Stimulated activated CD4-positive, alpha-beta T cell treated with anti-CD3 and anti-CD28 coated beads, TNF-alpha, amount 100 ng/mL, for 24 hours (primary cell): ENCODE measurements at places on chromosomes 7 and 10.

DNA sequence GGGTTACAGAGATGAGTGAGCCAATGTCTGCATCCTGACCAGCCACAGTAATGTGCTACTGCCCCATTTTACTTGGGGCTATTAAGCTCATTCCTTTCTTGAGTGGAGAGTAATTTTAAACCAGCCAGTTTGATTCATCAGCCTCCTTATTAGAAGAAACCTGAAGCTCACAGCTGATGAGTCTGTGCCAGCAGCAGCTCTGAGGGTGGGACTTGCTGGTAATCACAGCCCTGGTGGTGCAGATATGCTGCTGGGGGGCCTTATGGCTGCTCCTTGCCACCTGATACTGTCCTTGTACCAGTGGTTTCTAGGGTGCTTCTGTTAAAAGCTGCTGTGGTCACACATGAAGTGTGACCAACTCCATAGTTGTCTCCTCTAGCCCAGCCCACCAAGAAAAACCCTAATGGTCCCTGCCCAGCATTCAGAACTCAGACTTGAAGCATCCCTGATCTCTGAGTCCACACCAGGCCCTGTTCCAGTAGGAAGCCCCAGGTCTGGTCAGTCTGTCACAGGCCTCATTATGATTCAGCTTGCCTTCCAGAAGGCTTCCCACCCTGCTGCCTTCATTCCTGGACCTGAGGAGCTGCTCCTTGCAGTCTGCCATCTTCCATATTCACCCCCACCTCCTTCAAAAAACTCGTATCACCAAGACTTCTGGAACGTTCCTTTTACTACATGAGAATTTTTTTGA, 28.9 kb upstream of the RBM20 start:
- no peak for DNase-seq

- DNase-seq = no peak
Measured at GRCh38 chr7:100891568-100892247, 2.2 kb upstream of the UFSP1 start.

- peak; percentile 58 for DNase-seq
Measured at GRCh38 chr10:102231357-102232318, 5.5 kb downstream of the ELOVL3 start.

DNA sequence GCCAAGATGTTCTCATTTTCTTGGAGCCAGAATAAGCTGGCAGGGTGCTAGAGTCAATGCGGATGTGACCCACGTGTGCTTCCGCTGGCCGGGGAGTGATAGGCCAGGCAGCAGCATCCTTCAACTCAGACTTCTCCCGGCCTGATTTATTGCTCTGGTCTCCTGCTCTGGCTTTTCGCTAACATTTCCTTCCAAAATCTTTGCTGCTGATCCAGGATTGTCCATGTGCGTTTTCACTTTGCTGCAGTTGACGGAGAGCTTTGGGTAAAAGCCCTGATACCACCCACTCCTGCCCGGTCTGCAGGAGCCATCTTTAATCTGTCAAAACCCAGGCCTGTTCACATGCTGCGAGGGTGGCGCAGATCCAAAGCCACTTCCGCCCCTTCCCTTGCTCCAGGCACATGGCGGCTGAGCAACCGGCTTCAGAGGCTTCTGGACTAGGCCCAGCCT, 106.8 kb downstream of the CYP26A1 start:
- DNase-seq = no peak

DNA sequence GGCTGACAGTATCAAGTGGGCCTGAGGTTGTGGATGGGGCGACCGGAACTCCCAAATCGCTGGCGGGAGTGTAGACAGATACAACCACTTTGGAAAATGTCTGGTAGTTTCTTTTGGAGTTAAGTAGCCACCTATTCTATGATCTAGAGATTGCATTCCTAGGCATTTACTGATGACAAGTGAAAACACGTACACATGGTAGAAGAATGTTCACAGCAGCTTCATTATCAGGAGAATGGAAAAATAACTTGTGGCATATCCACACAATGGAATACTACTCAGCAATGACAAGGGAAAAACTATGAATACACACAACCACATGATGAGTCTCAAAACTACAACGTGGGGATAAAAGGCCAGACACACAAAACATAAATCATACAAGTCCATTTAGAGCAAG, 146.0 kb downstream of the MYOF start:
- DNase-seq = no peak

DNA sequence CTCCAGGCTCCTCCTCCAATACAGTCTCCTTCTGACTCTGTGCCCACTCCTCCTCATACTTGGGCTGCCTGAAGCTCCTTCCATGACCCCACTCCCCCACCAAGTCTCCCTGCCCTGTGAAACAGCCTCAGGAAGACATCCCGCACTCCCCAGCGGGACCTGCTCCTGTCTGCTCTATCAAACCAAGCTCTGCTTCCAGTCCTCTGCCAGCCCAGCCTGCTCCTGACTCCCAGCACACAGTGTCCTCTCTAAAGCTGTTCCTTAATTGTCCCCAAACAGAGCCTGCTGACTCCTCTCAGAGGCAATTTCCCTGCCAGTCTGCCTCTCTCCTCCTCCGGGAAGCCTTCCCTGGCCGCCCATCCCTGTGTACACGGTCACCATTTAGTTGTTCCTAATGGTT, 9.9 kb downstream of the POLL start:
- DNase-seq = no peak

DNA sequence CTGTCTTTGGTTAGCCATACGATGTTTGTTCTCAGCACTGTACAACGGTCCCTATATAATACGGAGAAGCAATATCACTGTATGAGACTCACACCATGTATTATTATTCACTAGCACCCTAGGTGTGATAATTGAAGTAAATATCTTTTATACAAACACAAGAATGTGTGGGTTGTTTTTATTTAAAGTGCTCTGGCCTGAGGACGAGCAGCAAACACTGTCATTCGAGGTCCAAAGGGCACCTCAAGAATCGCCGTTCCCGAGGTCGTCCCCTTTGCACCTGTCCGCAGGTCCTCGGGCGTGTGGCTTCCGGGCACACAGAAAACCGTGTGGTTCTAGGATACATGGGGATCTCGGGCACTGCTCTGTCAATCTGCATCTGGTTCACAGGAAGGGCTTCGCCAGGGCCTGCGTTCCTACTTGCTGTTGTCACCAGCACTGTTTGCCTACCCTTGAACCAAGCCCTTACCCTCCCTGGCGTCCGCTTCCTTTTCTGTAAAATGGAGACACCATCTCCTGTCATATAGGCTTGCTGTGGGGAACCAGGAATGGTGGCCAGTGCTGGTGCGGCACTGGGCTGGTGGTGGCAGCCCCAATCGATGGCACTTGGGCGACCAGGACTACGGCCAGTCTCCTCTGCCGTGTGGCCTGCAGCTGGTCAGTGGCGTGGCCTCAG, 28.5 kb upstream of the SH2B2 start:
- no peak for DNase-seq

DNA sequence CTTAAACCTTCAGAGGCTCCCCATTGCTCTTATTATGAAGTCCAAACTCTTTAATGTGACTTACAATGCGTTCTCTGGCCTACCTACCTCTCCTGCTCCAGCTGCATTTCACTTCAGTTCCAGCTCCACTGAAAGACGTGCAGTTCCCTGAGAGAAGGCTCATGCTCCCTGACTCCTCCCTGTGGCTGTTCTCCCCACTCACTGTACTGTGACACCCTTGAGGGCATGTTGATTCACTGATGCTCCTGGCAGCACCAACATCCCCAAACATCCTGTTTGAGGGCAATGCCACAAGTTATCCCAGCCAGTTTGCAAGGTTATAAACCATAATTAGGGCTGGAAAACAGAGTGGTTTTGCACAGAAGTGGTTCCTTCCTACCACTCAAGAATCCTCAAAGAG, 111.2 kb downstream of the LSM5 start:
- no peak for DNase-seq

DNA sequence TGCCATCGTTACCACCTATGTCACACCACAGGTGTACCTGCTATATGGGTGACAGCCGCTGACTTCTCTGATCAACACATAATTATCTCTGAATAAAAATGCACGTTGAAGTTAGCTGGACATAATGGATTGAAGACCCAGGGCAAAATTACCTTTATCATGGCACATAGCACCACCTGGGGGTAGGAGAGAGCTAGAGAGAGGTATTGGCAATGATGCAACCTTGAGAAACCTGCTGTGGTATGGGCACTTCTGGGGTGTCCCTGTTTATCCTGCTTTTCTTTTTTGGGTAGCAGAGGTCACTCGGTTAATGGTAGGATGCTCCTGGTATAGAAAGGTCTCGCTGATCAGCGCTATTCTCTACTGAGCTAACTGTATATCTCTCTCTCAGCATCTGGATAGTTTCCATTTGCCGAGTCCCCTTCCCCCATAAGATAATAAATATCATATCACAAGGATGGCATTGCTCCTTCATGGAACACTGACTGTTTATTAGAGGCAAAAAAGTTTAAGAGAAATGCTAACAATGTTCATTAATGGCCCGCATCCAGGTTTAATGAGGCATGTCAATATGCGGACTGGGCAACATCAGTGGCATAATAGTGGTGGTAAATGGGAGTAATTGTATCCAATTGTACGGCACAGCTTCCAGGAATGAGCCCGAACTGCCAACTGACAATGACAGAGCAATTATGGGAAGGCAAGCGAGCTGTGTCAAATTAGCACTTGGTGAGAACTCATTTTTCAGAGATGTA, 323.1 kb downstream of the TFEC start:
- no peak for DNase-seq

GRCh38 chr7:15784694-15785030, 98.2 kb upstream of the MEOX2 start:
- no peak for DNase-seq

GRCh38 chr10:85946713-85947326, 419.8 kb downstream of the GRID1 start:
- DNase-seq = no peak

- DNase-seq = no peak
Measured at GRCh38 chr7:32515890-32516550, 20.7 kb downstream of the AVL9 start.

DNA sequence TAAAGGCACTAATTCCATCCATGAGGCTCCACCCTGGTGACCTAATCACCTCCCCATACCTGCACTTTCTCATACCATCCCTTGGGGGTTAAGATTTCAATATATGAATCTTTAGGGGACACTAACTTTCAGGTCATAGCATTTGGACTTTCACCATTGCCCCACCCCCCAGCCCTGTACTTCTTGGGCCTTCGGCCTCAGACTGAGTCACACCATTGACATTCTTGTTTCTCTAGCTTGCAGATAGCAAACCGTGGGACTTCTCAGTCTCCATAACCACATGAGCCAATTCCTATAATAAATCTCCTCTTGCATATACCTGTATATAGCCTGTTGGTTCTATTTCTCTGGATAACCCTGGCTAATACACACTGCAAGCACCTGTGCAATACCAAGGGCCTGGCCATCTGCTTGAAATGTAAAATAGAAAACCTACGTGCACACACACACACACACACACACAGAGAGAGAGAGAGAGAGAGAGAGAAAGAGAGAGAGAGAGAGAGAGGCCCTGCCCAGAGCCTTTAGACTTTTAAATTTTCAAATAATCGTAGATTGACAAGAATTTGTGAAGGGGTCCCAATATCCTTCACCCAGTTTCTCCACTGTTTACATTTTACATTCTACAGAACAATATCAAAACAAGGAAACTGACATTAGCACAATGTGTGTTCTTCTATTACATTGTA, 25.3 kb downstream of the ANXA8 start:
- no peak for DNase-seq
